ENCODE measurements at places on chromosomes 3 and 15.

DNA sequence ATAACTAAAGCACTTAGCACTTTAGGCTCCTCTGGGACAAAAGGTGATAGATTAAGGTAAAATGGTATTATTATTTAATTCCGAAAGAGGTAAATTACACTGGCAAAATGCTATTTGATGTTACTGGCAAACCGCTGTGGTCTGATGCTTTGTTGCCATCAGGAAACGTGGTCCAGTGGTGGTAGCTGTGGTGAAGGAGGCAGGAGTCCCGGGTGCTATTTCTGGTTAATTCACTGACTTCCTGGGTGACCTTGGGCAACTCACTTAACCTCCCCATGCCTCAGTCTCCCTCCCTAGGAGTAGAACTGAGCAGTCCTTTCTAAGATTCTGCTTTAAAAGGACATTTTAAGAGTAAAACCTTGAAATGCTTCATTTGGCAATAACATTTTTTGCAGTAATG, 233.4 kb downstream of the ZPLD1 start:
- DNase-seq = no peak

GRCh38 chr15:100737214-100737613, 134.8 kb downstream of the ASB7 start:
- DNase-seq = no peak

DNA sequence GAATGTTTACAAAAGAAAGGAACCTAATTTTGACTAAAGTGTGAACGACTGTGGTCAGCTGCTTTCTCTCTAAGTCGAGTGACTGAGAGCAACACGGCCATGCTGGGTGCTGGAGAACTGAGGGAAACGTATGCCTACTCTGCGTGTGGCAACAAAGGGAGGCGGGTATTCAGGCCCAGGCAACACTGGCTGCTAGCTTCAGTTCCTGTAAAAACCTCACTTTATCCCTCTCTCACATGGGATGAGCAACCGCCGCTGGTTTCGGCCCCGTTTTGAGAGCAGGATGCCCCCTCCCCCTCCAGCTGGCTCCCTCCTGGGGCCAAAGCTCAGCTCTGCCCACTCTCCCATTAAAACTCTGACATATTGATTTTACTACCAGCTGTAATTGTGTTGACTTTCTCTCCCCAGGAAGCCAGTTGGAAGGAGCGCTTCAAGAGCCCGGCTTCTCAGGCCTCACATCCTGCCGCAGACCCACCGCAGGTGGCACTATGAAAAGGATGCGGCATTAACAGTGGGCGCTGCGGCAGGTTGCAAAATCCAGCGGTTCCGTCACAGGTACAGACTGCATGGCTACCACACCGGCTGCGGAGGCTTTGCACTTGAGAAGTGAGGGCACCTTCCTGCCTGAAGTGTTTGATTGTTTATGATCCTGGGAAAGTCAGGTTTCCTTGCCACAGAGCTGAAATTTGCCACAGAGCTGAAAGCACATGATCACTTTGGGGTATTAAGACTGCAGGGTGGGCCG, 12.7 kb downstream of the PLXND1 start:
- peak; percentile 84 for DNase-seq

DNA sequence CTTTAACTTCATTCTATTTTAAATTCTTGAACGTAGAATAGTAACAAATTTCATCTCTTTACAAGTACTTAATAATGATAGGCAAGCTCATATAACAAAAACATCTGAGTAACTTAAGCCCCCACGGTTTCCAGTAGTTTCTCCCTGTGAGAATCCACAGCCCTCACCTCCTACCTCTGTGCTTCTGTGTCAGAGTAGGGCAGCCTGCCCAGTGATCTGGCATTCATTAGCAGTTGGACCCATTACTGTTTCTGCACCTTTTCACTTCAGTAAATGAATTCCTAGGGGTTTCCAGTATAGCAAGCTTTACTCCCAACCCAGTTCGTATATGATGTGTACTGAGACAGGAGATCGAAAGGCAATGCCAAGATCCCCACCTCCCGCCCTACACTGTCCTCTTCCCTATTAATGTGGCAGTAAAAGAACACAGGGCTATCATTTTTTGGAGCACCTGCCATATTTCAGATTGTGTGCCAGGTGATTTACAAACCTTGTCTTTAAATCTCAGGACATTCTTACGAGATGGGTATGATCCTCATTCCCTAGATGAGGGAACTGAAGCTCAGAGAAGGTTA, 40.8 kb downstream of the EIF2AK4 start:
- DNase-seq = no peak

GRCh38 chr3:4680227-4680691, 187.1 kb downstream of the ITPR1 start:
- no peak for DNase-seq

DNA sequence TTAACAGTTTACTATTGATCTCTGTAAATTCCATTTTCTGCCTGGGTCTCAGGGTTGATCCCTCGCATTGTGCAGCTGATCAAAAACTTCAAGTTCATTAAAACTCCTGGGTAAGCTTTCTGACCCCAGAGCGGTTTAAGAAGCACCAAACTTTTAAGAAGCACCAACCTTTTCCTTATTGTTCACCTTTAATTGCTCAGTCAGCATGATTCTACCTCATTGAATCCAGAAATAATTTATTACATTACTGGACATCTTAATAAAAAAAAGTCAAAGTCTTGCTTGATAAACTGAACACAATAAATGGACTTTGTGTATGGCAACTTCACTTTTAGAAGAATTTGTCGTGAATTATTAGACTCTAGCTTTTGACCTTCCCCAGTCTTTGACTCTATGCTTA, 46.9 kb downstream of the HDGFL3 start:
- DNase-seq = no peak

GRCh38 chr3:23312866-23313265, 109.7 kb downstream of the UBE2E2 start:
- DNase-seq = no peak

GRCh38 chr3:177731644-177732268, 534.5 kb upstream of the TBL1XR1 start:
- DNase-seq = no peak

DNA sequence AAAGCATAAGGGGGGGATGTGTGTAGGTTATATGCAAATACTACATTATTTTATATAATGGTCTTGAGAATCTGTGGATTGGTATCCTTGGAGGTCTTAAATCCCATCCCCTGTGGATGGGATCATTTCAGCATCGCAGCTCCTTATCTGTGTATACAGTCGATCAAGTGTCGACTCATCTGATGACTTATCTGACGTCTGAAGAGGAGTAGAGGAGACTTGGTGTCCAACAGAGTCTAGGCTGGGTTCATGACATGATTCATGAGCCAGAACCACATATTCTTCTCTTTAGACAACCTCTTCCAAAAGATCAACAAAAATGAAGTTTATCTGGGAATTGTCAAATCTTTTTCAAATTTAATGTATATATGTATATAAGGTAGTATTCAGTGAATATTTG, 220.7 kb downstream of the NR2F2 start:
- DNase-seq = no peak

GRCh38 chr3:195147649-195148080, 123.3 kb downstream of the XXYLT1 start:
- DNase-seq = no peak

- no peak for DNase-seq
Observed at GRCh38 chr3:98885851-98886250, 15.6 kb downstream of the DCBLD2 start.

GRCh38 chr3:108511055-108511454, 659 bp upstream of the MYH15 start:
- DNase-seq = no peak

- DNase-seq = no peak
Observed at GRCh38 chr15:72289597-72290325, 17.4 kb upstream of the PARP6 start.

- no peak for DNase-seq
Observed at GRCh38 chr3:69104586-69104985, 17.8 kb downstream of the LMOD3 start.

GRCh38 chr3:123568034-123568433, 16.8 kb downstream of the HACD2 start:
- DNase-seq = no peak

DNA sequence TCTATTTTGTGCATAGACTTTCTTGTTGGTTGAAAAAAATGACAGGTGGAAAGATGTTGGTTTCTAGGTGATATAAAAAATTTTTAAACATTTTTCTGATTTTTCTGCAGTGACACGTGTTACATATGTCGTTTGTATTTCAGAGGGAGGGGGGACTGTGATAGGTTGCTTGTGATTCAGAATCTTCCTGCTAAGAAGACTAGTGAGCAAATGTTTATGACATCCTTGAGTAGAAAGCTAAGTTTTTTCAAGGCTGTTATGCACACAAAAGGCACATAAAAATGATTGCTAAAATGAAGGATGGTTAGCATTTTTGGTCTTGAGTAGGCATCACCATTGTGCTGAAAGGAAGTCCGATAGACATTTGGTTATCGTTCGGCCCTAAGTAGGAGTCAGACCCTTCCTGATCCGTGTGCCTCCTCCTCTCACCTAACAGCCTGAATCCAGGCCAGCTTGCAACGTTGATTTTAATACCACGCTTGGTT, 1.5 kb downstream of the ZNF639 start:
- DNase-seq = no peak

GRCh38 chr3:35709691-35710090, 70.4 kb downstream of the ARPP21 start:
- no peak for DNase-seq

DNA sequence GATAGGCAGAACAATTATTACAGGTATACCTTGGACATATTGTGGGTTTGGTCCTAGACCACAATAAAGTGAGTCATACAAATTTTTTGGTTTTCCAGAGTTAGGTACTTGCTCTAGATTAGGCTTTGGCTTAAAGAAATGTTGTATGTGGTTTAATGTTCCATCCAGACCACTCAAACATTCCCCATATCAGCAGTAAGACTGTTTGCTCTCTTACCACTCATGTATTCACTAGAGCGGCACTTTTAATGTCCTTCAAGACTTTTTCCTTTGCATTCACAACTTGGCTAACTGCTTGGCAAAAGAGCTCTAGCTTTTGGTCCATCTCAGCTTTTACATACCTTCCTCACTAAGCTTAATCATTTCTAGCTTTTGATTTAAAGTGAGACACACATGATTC, 250.5 kb upstream of the SETMAR start:
- no peak for DNase-seq

Measured in aorta (tissue), 5 donors.